Activated gamma-delta T cell (primary cell): ENCODE measurements at places on chromosomes 6 and 20.

GRCh38 chr6:111471958-111472357, 11.1 kb downstream of the REV3L start:
- DNase-seq = no peak

DNA sequence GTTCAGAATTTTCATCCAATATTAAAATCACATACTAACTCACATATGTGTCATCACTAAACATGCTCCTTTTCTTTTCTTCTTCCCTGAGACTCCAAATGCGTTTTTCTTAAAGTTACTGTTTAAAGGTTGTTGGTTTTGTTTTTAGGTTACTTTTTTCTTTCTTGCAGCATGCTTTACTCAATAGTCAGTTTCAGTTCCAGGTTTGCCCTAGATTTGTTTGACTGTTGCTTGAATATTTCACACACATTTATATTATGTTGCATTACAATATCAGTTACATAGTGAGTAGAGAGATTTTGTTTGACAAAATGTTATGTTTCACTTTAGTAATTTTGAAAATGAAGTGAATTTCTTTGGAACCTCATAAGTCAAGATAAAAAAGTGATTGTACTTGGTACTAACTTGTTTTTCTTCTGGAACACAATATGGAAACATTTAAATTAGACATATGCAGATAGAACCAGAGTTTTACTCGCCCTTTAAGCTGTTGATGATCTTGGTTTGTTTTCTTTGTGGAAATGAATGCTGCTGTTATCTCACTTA, 27.3 kb downstream of the FNDC1 start:
- DNase-seq = no peak

GRCh38 chr20:21498635-21499034, 15.2 kb downstream of the NKX2-2 start:
- DNase-seq = no peak

- no peak for DNase-seq
These were observed 57.5 kb downstream of the EPB41L2 start for GRCh38 chr6:131005439-131006016.

- no peak for DNase-seq
These were observed 464.9 kb upstream of the SOX4 start for GRCh38 chr6:21128601-21129000.

DNA sequence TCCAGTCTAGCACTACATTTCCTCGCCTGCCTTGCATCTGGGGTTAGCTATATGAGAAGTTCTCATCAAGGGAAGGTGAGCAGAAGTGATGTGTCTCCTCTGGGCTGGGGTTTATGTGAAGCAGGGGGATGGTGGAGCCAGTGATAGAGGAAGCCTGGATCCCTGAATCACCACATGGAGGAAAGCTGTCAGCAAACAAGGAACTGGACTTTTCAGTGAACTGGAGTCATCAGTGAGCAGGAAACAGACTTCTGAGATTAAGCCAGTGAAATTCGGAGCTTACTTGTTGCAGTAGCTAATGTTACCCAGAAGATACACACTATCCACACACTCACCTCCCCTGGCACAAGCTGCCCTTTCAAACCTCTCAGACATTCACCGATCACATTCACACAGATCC, 13.4 kb upstream of the TOX2 start:
- no peak for DNase-seq

GRCh38 chr6:159969204-159969912, 476 bp downstream of the IGF2R start:
- DNase-seq = peak; percentile 45

GRCh38 chr6:138815797-138816528, 20.1 kb downstream of the ECT2L start:
- no peak for DNase-seq

DNA sequence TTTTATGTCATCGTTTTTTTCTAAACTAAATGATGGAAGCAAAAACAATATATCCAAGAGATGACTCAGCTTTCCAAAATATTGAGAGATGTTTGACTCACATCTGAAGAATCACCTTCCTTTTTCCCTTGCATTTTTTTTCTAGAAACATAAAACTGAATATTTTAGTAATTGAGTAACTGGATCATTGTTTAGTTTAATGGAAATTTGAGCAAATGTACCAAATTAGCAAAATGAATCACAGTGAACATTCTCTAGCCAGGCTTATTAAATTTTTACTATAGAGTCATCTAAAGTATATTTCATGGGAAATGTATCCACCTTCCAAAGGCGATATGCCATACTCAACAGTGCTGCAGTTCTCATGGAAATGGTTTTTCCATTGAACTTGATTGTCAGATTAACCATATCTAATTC, 145.5 kb downstream of the TENT5A start:
- DNase-seq = no peak

- no peak for DNase-seq
These were observed 90.0 kb downstream of the IPCEF1 start for GRCh38 chr6:154266560-154267099.

DNA sequence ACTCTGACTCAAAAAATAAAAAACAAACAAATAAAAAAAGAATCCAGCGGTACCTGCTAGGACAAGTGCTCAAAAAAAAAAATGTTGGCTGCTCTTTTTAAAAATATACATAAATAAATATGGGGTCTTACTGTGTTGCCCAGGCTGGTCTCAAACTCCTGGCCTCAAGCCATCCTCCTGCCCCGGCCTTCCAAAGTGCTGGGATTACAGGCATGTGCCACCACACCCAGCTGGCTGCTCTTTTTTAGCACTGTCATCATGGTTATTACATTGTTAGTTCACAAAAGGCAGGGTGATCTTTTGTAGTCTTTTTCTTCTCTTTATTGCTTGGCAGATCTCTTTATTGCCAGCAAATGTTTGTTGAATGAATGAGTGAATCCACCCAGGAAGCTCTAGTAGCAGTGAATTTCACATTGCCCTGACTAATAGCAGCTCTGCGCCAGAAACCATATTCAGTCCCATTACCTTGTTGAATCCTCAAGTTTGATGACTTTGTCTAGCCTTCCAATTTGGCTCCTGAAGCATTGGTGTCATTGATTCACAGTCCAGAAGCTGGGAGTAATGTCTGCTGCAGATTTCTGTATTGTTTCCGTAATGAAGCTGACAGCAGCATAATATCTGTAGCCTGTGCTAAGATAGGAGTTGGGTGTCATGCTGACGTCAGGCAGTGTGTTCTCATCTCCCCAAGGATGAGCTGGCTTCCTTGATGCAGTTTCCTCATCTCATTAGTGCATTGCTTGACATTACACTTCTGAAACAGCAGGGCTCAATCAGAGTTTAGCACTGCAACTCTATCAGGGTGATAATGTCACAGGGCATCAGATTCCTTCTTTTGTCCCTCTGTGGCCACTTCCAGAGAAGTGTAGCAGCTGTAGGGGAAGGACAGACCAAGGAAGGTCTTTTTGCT, 84.9 kb upstream of the TGM3 start:
- DNase-seq = no peak

GRCh38 chr6:34531580-34532201, 24.4 kb downstream of the SPDEF start:
- DNase-seq = no peak
